Stimulated activated CD4-positive, alpha-beta T cell treated with anti-CD3 and anti-CD28 coated beads, Interleukin-1b, Interleukin-23, amount 100 ng/mL, for 4 hours (primary cell): ENCODE measurements at places on chromosomes 12 and 14.

- DNase-seq, result no peak
Observed at GRCh38 chr12:6866920-6867412, 365 bp upstream of the TPI1 start.

DNA sequence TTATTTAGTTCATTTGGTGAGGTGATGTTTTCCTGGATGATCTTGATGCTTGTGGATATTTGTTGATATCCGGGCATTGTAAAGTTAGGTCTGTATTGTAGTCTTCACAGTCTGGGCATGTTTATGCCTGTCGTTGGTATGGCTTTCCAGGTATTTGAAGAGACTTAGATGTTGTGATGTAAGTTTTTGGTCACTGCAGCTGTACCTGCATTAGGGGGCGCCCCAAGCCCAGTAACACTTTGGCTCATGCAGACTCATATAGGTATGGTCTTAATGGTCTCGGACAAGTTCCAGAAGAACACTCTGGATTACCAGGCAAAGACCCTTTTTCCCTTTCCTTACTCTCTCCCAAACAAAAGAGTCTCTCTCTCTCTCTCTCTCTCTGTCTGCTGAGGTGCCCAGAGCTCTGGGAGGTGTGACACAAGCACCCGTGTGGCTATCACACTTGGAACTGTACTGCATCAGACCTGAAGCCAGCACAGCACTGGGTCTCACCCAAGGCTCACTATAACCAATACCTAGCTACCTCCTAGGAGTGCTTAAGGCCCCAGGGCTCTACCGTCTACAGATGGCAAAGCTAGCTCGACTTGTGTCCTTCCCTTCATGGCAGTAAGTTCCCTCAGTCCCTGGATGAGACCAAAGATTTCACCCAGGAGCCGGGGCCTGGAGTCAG lies 425.8 kb upstream of the ATXN7L3B start:
- DNase-seq, result no peak

DNA sequence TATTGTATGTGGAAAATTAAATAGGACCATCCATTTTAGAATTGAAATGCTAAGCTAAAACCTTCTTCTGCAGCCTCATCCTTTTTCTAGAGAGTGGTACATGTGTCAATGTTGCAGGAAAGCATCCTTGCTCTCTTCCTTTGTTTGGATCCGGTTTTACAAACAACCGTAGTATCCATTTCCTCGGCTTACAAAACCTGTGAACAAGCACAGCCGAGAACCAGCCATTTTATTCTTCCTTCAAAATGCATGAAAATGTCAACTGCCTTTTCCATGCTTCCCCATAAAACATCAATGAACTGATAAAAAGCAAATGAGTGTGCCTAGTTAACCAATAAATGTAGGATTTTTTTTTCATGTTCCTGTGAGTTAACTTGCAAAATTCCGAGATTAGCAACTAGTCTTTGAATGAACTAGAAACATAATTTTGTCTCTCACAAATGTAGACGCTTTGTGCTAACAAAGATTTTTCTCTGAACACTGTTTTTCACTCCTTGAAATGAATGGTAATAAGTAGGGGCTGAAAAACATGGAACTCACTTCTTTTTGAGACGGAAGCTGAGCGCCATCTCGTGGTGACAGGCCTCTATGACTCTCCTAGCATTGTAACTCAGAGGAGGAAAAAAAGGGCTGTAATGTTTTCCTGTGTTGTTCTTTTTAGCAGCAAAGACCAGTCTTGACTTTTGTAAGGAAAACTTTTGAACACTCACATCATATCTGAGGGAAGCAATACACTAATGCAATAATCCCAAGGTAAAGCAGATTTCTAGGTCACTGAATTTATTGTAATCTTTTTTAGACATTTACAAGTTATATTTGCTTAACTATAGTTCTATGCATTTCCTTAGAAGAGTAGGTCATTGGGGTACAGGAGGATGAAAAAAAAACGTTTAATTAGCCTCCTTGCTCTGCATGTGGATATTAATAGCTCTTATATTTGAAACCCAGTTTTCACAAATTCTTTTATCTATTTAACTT lies 157.4 kb upstream of the FOXG1 start:
- DNase-seq, result no peak

- DNase-seq, result no peak
Observed at GRCh38 chr14:96184737-96185136, 19.9 kb upstream of the BDKRB2 start.

GRCh38 chr14:79967453-79967852 lies 243.9 kb downstream of the DIO2 start:
- no peak for DNase-seq

- DNase-seq, result no peak
Observed at GRCh38 chr14:56416213-56416612, 163.4 kb upstream of the TMEM260 start.

DNA sequence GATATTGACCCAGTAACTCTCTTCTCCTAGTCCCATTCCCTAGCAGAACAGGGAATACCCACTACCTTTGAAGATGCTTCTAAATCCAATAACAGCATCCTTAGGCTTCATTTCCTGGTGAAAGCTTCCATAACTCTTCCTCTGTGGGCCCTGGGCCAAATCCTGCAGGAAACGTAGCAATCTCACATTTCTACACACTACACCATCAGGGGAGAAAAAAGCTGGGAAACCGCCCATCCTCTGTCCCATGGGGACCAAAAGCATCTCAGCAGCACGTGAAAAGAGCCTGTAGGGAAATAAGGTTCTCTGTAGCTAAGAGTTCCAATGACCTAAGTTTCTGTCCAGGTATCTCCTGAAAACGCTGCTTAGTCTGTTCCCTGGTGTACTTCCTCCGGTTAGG lies 340.2 kb downstream of the DPF3 start:
- DNase-seq, result no peak

- peak; percentile 74 for DNase-seq
Observed at GRCh38 chr14:91173221-91173670, 59.4 kb downstream of the DGLUCY start.

GRCh38 chr14:98741523-98741922 lies 530.5 kb downstream of the BCL11B start:
- no peak for DNase-seq

DNA sequence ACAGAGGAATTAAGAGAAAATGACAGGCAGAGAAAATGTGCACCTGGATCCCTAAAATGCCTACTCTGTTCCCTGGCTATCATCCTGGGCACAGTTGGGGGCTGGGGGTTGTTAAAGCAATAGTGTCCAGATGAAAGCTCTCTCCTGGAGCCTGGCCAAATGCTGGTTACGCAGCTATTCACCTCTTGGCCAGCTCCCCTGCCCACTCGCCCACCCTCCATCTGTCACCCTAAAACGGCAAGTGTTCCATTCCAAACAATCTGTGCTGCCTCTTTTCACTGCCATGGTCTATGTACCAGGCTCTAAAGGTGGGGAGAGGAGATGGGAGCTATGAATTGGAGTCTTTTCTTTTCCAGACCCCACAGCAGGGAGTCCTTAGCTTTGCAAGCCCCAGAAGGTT lies 24.7 kb upstream of the NPFF start:
- no peak for DNase-seq

- DNase-seq, result no peak
Observed at GRCh38 chr14:104687601-104688504, 1.6 kb upstream of the INF2 start.

GRCh38 chr12:51090705-51091229 lies 7.4 kb upstream of the CSRNP2 start:
- DNase-seq, result no peak

DNA sequence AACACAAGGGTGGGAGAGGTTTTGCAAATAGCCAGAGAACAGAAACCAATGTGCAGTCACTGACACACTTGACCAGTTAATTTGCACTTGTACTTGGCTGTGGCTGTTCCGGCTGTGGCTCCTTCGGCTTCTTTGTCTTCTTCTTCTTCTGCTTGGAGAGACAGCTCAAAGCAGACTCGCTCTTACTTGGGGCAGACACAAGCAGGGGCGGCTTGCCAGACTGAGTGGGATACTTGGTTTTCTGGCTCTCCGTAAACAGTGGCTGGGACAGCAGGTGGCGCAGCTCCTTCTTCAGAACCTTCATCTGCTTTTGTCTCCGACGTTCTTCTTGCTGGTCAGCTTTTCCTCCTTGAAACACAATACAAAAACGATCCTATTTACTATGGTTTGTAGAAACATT lies 25.0 kb downstream of the OTUB2 start:
- no peak for DNase-seq

- DNase-seq, result no peak
Observed at GRCh38 chr12:105522166-105522825, 191.8 kb downstream of the C12orf75 start.

DNA sequence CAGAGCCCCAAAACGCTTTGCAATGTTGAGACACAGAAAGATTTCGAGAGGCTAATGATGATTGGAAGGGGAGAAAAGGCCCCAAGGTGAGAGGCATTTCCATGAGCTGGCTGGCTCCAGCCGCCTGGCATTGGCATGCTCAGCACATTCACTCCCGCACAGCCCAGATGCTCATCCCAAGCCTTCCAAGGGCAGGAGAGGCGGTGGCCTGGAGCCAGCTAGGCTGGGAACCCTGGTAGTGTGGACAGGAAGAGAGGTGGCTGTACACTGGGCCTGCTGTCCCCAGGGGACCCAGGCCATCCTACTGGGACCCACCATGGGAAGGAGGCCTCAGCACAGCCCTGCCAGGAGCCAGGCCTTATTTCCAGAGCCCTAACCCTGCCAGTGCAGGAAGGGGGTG lies 72.2 kb downstream of the SPTB start:
- DNase-seq, result no peak

GRCh38 chr14:59601056-59601455 lies 24.4 kb upstream of the CCDC175 start:
- no peak for DNase-seq
